Stimulated activated naive CD4-positive, alpha-beta T cell treated with Interleukin-2 at 50 U/mL for 16 hours (primary cell): ENCODE measurements at places on chromosomes 5 and 9.

DNA sequence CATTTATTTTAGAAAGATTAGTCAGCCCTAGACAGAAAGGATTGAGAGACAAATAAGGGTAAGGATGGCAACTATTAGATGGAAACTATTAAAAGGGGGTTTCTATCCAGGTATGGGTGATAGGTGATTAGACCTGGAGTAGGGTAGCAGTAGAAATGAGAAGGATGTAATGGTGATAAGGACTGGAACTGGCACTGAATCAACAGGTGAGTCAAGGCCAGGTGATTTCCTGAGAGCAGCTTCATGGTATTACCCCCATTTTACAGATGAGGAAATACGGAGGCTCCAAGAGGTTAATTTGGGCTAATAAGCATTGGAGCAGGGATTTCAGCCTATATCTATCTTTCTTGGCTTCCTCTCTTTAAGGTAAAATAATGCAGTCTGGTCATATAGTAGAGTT lies 55.7 kb downstream of the CAST start:
- DNase-seq, result no peak

GRCh38 chr5:106959387-106959786 lies 711.4 kb downstream of the EFNA5 start:
- DNase-seq, result no peak

DNA sequence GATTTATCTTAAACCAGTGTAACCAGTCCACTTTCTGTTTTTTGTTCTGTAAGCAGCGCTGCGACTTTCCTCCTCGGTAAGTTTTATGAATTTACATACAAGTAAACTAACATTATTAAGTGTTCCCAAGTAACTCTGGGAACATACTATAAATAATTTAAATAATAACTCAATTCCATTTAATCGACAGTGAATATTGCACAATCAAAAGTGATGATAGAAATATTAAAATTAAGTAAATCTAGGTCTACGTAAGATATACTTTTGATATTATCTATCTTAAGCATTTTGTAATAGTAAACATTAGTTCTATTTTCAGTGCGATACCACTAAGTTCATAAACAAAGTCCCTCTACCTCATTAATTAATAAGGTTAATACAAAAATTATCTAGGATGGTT lies 7.8 kb downstream of the NFIB start:
- no peak for DNase-seq

- no peak for DNase-seq
Measured at GRCh38 chr5:36013182-36013581, 22.0 kb upstream of the UGT3A1 start.

DNA sequence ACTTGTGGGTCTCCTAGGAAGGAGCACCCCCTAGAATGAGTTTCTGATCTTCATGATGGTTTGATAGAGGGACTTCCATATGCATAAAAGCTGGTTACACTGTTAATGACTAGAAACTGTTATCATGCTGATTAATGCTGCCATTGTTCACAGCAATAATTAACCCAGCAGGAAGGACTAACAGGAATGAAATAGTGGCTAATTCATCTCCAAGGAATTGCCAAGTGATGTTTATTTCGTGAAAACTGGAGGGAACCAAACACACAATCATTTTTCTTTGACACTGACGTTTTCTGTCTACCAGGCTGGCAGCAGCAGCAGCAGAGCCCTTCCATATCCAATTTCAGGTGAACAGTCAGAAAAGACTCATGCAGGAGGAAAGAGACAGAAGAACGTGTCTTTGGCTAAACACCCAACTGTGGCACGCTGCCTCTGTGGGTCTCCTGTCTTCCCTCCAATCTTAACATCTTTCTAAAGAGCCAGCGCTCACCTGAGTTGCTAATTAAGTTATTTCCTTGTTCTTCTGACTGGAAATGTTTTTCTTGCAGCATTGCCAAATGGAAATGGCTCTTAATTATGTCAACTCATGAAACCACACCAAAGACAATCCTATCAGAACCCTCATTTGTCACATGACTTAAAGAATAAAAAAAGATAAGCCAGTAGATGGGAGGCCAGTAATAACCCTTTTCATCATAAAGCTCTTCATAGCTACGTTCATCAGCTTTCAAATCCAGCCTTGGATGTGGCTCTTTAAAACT lies 181.5 kb downstream of the SLIT3 start:
- no peak for DNase-seq

DNA sequence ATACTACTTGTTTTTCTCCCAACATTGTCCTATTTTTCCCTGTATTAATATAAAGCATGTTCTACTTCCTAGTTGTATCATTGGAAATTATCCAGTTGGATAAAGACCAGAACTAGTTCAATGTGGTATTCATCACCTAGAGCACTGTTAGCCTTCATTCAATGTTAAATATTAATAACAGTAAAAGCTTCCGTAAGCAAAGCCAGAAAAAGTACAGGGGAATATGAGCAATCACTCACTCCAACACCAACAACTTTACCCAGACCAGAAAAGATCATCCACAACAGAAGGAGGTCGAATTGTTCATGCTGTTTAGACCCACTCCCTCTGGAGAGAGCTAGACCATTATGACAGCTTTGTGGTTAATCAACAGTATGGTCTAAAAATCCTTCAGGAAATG lies 728.4 kb downstream of the MAT2B start:
- DNase-seq, result no peak

GRCh38 chr9:128556926-128557634 lies 4.7 kb downstream of the SPTAN1 start:
- DNase-seq, result no peak

DNA sequence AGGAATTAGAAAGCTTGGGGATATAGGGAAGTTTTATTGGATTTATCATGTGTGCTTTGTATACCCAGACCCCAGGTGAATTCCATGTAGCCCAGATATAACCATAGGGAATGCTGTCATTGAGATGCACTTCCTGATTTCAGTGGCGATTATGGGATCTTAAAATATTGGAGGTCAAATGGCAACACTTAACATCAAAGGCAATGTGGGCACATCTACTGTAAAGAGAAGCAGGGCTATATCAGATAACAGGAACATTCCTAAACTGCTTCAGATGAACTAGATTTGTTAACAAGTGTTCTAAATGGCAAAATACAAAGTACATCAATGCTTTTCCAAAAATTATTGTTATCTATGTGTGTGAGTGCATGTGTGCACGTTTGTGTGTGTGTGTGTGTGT lies 883.5 kb upstream of the EDIL3 start:
- no peak for DNase-seq

DNA sequence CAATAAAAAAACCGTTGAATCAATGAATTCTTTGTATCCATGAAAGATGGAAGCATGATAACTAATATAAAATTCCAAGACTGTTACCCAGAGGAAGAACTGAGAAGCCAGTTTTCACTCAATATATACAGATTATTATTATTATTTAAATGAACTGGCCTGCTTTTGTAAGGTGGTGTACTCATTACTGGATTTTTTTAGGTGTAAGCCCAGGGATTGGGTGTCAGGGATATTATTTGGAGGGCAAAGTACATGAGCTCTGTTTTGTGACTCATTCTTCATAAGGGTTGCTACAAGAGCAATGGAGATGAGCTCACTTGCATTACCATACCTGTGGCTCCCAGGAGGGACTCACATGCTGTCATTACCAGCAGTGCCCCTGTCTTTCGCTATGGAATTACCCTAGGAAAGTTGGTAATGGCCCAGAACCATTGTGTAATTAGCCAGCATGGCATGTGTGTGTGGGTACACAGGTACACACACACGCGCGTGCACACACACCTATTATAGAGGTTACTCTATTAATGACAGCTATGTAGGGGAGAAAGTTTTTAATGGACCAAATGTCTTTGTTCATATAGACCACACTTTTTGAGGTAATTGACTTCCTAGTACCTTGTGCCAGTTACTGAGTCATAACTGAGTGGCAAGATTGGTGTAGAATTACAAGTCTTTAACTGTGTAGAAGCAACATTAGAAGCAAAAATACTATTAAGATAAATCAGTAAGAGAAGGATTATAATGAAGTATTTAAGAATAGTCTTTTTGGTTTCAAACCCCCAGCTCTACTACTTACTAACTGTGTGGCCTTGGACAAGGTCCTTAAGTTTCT lies 143.4 kb downstream of the GDNF start:
- DNase-seq, result no peak

DNA sequence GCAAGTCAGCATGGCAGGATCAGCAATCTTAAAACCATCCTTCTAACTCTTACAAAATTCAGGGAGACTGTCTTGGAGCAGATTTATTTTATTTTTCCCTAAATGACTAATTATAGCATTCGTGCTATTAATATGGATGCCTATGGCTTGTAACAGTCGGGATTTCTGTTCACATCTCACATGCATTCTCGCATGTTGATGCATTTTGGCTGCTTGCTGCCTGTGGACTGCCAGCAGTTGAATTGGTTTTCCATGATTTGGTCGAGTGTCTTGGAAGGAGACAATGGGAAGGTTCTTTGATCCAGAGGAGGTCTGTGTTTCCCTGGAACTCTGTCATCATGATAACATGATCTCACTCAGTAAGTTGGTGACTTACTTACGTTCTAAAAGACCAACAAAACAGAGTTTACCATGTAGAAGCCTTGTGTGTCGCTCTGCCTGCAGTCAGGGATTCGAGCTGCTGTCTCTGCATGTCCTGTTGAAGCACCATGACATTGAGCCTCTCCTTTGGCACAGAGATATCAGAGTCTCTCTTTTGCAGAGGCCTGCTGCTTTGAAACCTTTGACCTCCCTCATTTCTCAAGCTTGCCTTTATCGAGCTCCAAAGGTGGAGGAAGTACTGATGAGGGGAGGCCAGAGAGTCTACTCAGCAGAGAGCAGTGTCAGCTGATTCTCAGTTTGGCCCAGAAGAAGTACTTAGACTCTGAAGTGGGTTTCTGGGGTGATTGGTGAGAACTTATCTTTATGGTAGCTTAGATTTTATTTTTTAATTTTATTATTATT lies 82.4 kb downstream of the ARHGAP26 start:
- no peak for DNase-seq

DNA sequence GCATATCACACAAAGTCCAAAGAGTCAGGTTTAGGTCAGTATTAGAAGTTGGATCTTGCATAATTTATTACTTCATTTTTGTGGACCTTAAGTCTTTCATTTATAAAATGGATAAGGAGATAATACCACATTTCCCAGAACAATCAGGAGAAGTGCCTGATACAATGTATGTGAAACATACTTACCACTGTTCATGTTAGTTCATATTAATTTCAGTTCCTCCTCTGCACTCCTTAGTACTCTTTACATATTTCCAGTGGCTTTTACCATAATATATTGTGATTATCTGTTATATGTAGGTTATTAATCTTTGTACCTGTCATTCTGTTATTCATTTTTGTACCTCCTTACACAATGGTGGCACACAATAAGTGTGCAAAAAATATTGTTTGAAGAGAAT lies 214.4 kb downstream of the ARL15 start:
- no peak for DNase-seq

DNA sequence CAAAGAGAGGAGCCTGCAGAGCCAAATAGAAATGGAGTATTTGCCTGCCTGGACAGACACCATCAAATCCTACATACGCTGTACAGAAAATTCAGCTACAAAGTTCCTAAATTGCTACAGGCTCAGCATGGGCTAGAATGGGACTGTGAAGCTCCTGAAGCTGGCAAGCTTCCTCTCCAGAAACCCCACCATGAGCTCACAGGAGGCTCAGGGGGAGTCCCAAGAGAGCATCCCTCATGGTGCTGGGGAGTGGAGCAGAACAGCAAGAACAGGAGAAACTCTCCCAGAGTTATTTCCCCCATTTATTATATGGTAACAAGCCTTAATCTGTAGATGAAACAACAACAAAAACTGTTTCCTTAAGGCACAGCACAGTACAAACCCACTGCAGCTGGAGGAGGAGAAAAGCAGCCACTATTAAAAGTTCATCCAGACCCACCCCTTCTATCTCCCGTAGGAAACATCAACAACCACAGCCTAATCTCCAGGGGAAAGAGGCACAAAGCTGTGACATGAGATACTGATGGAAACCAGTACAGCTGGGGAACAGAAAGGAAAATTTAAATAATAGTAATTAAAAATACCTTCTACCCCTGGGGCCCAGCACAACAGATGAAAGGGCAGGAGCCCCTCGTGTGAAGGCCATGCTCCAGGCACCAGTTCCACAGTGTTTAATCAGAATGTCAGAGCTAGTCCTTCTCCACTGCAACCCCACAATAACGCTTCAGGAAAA lies 548.5 kb downstream of the MTRR start:
- no peak for DNase-seq

DNA sequence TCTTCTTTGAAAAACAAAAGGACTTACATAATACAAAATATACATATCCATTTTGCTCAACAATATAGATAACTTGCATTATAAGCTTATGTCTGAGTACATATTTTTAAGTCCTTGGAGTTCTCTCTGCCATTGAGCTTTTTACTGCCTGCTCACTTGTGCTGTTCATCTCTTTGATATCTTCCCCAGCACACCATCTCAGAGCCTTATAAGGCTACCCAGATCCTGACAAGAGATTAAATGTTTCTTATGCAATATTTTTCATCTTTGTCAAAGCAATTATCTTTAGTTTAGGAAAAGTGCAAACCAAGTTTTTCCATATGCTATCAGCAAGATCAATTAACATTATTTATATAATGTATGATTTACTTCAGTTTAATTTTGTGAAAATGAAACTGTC lies 60.7 kb upstream of the ITGA1 start:
- DNase-seq, result no peak

- no peak for DNase-seq
Measured at GRCh38 chr9:73451003-73451402, 299.3 kb downstream of the ANXA1 start.

DNA sequence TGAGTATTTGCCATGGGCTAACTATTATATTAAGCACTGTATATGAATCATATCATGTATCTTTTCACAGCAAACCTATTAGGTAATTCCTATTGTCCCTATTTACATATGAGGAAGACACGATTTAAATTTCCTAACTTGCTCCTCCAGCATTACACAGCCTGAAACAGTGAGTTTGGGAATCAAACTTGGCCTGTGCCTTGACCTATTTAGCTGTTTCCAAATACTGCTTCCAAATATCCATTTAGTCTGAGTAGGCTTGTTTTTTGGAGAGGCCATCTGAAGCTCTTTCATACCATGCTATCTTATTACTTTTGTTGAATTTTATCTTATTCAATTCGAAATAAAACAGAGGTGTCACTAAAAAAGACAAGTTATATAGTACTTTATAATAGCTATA lies 447.3 kb upstream of the MPDZ start:
- DNase-seq, result no peak

DNA sequence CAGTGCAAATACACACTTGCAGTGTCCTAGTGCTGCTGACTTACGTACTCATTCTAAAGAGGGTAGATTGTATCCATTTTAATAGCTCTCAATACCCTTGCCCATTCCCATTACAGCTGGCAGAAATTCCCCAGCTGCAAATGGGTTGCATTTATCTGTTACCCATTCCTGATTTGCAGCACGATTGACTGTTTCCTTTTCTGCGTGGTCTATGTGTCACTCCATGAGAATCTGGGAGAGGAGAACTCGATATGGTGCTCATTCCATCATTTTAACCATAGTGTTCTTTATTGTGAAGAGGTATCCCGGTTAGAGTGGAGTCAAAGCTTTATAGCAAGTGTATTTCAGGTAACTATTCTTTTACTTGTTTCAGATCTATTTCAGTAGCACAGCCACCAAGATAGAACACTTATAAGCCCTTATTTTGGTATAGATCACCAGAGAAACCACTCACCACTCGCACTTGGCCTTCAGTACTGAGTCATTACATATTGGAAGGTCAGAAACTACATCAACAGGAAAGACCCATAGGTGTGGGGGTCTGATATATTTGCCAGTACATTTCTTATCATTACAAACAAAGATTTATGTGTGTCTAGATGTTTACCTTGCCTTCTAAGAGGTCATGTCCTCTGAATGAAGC lies 139.5 kb downstream of the MUSK start:
- DNase-seq, result no peak
